ENCODE measurements at places on chromosomes 4 and X.

DNA sequence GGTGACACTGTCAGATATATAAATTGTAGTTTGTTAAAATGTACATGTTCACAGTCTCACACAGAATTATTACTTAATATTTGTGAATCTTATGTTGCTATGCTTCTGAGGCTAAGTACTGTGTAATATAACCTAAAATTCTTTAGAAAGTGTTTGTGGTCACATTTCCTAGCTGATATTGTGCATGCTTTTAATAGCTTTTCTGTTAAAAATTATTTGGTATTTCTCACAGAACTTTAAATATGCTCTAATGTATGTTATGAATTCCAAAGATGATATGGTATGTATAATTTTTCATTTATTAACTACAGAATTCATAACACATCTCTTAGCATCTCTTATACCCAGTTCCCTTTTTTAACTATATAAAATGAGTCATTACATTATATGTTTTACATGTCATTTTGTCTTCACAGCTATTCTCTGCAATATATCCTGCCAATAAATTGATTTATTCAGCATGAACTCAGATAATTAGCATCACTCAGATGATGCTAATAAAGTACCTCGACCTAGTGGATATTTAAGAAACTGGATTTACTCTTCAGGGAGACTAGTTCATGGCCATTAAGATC lies 9.3 kb downstream of the PTPN13 start:
- DNase-seq: no peak

DNA sequence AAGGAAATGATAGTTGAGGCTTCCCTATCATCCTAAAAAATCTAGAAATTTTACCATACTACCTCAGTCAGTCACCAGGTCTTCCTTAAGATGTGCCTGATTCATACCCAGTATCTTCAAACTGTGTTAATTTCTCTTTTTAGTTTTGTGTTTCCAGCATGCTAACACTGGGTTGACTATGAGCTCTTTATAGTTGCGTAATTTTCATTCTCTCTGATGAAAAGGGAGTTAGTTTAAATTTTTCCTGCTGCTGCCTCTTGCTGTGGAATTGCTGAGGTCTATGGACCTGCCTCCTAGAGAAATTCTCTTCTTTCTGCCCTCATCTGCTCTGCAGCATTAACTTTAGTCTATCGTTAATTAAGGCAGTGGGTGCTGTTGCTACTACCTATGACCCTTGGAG lies 66.6 kb downstream of the BANK1 start:
- no peak for DNase-seq

GRCh38 chrX:115260330-115260729 lies 26.4 kb upstream of the LRCH2 start:
- no peak for DNase-seq

DNA sequence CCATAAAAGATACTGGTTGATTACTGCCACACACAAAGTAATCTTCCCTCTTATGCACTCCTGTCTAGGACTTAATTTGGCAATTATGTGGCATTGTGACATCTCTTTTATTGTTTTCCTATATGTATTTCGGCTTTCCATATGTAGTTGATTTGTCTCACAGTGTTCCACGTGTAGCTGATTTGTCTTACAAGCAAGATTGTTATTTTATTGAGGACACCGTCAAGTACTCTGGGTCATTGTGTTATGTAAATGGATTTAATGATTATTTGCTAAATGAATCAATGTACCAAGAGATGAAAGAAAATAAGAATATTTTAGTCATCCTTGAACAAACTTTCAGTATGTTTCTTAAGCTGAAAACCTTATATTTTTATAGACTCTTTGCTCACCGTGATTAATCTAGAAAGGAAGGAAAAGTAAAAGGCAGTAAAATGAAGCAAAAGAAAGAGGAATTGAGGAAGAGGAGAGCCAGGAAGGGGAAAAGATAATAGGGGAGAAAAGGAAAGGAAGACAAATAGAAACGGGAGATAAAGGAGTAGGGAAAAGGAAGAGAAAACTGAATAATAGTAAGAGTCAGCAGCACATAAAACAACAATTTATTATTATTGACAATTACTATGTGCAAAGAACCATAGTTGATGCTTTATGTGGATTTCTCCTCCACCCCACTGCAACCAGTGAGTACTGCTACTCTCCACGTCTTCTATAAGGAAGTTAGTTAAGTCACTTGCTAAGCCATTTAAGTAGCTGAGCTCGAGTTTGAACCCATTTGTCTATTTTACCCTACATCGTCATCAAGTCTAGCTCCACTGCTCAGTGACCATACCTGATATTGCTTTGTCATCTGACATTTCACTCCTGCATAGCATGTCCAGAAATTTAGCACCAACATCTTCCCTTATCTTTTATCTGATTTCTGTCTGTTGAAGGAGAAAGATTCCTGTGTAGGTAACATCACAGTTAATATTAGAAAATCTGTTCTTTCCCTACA lies 336.5 kb downstream of the BMPR1B start:
- no peak for DNase-seq

- DNase-seq: no peak
Measured at GRCh38 chr4:18022572-18023050, 1.1 kb upstream of the LCORL start.

DNA sequence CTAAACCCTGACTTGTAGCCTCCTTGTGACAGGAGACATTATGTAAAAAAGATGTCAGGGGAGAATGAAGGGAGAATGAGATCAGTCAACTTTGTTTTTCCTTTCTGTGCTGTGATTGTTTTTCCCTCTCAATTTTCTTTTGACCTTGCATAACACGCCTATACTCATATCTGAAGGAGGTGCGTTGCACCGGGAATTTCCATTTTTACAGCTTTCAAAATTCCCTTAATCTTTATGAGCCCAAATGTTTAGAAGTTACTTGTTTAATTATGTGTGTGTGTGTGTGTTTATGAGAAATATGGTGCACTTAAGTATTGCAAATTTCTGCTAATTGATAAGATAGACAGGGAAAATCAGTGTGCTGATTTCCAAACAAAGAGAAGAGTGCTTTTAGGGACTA lies 21.6 kb downstream of the SYNPO2 start:
- DNase-seq: no peak

GRCh38 chrX:19213610-19214152 lies 91.4 kb upstream of the ADGRG2 start:
- DNase-seq: no peak

DNA sequence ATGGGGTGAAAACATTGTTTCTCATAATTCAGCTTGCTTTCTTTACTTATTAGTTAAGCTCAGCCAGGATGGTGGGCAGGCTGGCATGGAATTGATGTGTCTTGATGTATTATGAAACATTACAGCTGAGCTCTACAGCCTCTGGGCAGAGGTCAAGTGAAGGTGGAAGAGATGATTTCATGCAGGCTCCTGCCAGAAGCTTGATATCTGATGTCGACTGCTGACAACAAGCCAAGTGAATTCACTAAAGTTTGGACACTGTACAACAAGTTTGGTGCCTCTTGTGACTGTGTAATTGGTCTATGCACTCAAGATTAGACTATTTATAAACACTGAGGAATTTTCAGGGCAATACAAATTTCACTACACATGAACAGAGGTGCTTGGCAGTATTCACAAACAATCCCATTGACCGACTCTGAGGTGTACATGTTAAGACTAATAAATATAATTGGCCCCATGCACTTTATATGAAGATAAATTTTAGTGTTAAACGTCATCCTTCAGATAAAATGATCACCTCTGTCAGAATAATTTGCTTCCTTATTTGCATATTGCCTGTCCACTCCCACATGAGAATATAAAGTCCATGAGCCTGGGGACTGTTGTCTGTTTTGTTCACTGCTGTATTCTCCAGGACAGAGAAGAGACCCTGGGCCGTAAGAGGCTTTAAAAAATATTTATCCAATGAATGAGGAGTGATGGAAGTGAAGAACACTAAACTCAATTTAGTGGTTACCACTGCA lies 612.2 kb downstream of the IQCM start:
- no peak for DNase-seq

DNA sequence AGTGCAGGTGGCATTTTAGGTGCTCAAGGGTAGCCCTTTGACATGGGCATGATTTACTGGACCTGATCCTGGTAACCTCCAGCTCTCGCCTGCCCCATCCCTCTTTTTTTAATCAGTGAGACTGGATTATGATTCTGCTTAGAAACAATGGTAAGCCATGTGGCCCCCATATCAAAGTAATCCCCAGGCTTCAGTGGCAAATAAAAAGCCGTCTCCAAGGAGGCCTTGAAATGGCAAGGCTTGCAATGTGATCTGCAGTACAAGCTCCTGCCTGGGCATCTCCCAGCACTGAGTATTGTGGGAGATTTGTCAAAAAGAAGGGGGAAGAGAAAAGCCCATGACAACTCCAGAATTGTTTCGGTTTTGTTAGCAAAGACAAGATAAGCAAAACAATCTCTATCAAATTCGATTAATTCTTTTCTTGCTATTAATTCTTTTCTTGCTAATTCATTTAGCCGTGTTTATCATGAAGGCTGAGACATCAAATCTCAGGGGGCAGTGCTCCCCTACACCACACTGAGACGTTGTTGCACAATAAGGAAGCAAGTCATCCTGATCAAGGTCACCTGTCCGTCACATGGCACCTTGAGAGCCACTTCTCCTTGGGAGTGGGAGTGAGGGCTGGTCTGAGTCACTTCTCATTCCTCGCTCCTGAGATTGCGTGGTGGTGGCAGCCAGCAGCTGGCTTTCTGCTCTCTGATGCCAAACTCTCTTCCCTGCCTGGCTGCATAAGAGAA lies 312.7 kb upstream of the GATB start:
- no peak for DNase-seq

- DNase-seq: no peak
Measured at GRCh38 chr4:80767944-80768343, 262.6 kb upstream of the BMP3 start.

DNA sequence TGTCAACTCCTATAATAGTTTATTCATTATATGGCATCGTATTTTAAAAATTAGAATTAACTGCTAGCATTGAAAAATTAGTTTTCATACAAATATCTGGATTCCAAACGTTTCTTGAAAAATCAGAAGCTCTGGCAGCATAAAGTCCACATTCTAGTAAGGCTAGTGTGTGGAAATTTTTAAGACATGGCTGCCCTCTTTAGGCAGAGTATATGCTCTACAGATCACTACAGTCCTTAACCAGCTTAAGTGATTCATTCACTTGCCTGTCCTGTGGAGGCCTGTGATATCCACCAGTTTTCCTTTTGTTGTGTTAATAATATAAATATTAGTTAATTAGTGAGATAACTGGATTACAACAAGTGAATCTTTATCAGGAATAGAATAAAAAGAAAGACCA lies 287.2 kb downstream of the OPHN1 start:
- no peak for DNase-seq

DNA sequence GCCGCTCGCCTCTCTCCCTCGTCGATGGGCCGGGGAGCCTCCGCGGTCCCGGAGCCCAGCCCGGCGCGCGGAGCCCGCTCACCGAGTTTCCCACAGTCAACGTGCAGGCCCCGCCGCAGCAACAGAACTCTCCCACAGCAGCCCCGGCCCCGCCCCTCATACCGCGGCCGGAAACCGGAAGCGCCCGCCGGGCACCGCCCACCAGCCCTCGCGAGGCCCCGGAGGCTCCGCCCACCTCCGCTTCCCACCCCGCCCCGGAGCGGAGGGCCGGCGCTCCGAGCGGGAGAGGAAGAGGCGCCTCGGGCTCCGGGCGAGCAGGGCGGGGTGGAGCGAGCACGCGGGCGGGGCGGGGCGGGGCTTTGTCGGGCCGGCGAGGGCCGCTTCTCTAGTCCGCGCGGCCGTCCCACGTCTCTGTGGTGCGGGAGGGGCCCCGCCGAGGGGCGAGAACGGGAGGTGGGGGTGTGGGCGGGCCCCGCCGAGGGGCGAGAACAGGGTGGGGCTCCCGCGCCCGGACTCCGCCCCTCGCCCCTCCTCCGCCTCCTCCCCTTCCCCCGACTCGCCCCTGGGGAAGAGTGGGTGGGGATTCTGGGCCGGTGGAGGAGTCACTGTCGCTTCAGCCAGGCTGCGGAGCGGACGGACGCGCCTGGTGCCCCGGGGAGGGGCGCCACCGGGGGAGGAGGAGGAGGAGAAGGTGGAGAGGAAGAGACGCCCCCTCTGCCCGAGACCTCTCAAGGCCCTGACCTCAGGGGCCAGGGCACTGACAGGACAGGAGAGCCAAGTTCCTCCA lies at the start of the genes ABCD1 and BCAP31:
TSS of gene ABCD1 (plus strand) at position 605 of the 787 bp plus-strand sequence. CDS start 411 bp downstream, outside the sequence.
TSS of gene BCAP31 (minus strand) at position 136 of the 787 bp plus-strand sequence. CDS start 1,143 bp downstream, outside the sequence.
- peak; percentile 84 for DNase-seq

DNA sequence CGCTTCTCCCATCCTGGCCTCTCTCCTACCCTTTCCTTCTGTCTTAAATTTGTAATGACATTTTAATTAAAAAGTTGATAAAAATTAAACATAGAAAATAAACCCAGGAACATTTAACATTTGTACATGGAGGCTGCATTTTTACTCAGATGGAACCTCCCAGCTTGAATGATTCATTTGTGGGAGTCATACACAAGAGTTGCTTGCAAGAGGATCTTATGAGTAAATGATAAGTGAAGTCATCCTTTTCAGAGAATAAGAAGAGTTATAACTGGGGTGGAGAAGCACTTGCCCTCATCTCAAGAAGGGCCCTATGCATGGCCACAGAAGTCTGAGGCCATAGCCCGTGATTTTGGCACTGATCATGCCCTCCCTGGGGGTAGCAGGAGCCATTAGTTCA lies 482.9 kb upstream of the BOD1L1 start:
- DNase-seq: no peak

DNA sequence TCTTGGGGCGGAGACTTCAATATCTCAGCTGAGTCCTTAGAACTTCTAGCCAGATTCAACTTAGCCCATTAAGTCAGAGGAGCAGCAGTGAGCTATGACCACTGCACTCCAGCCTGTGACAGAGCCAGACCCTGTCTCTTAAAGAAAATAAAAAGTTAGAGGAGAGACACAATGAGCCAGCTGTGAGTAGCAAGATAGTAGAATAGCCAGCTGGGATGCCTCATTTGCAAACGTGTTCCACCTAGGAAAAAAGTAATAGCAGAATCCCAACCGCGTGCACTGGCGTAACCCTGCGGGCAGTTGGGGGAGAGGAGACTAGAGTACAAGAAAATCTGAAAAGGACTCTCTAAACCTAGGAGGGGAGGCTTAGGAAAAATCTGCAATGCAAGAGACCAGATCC lies 133.2 kb upstream of the ANXA3 start:
- no peak for DNase-seq

GRCh38 chr4:145740806-145741205 lies 60.9 kb downstream of the C4orf51 start:
- no peak for DNase-seq

DNA sequence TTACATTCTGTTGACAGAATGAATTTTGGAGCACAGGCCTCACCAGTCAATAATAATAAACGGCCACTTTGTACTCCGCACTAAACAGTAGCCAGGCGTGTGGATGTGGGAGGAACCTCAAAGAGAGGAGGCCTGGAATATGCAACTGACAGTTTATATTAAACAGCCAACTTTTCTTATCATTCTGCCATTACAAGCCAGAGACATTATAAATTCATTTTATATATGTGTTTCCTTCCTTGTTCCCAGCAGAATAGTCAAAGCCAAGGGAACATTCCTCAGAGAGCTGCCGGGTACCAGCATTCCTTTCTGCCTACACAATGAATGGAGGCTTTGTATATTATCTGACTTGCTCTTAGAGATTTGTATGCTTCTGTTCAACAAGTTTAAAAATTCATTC lies 436.5 kb upstream of the FTHL17 start:
- DNase-seq: no peak

GRCh38 chrX:101091817-101092216 lies 6.2 kb upstream of the CENPI start:
- DNase-seq: no peak

Data from T-cell (primary cell).